ENCODE measurements at places on chromosomes 11 and 22.

- no peak for DNase-seq
Measured at GRCh38 chr11:104339380-104339831, 175.5 kb upstream of the PDGFD start.

- DNase-seq, result no peak
Measured at GRCh38 chr11:19725379-19726079, 12.9 kb downstream of the NAV2 start.

GRCh38 chr11:125454047-125454446 is 42.0 kb downstream of the FEZ1 start:
- no peak for DNase-seq

DNA sequence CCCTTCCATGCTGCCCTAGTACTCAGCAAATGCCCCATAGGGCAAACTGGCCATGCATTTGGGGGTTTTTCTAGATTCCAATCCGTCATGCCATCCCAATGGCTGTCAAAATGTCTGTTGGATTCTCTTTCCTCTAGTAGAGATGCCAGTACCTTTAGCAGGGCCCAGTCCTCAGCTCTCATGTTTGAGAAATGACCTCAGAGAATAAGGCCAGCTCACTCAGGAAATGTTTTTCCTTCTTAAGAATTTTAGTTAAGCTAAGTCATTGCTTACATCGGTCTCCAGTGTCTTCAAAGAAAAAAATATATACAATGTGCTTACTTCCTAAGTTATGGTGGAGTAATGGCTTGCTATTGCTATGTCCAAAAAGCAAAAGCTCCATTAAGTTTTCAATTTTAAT is 14.1 kb upstream of the ALKBH3 start:
- DNase-seq, result no peak

DNA sequence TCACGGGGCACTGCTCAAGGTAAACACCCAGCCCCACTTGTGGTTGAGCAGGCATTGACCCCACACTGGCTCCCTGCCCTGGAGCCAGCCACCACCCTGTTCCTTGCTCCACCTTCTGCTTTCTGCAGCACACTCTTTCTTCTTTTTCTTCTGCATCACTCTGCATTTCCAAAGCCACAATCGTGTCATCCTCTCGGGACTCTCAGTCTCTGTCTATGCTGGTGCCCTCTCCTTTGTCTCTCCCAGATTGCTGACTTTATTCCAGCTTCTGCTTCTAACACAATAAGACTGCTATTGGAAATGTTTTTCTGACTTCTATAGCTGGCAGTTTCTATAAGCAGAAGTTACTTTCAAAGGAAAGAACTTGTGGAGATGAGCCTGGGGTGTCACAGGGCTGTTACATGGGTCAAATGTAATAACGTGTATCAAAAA is 14.4 kb downstream of the GRAP2 start:
- DNase-seq, result no peak

GRCh38 chr11:124769806-124770774 is 8.0 kb upstream of the ESAM start:
- DNase-seq, result no peak

GRCh38 chr11:64369440-64370421 is 10.8 kb downstream of the RPS6KA4 start:
- no peak for DNase-seq

DNA sequence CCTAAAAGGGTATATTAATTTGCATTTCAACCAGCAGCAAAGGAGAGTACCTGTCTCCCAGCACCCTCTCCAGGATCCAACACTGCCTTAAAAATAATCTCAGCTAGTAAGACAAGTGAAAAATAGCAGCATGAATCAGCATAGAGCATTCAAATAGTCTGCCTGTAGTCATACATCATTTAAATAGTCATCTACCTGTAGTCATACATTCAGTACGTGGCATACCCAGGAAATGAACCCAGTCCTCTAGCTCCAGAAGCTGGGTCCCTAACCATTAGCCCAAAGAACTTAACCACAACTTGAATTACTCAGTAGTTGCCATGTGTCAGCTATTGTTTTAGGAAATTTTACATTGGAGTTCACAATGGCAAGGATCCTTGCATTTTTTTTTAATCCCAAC is 9.3 kb downstream of the TENM4 start:
- DNase-seq, result no peak

DNA sequence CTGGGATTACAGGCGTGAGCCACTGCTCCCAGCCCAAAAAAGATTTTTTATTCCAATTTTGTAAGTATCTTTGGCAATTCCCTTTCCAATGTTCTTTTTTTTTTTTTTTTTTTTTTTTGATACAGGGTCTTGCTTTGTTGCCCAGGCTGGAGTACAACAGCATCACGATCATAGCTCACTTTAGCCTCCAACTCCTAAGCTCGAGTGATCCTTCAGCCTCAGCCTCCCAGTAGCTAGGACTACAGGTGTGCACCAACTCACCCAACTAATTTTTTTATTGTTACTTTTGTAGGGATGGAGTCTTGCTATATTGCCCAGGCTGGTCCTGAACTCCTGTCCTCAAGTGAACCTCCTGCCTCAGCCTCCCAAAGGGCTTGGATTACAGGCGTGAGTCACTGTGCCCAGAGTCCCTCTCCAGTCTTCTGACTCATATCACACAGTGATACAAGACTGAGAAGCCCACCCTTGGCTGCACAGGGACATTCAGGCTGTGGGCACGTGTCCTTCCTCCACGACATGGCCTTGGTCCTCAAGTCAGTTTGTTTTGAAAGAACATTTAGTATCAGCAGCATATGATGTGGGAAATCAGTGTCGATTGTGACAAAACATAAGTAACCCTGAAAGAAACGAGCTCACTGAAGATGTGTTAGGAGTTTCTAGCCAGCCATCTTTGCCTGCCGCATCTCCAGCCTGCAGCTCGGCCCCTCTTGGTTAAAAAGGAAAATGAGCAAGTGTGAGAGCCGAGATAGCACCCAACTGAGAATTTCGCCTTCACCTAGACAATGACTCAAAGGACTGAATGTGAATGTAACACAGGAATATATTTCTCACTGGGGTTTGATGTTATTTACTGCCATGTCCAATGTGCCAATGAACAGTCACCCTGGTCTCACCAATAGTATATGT is 175.5 kb downstream of the MN1 start:
- no peak for DNase-seq

DNA sequence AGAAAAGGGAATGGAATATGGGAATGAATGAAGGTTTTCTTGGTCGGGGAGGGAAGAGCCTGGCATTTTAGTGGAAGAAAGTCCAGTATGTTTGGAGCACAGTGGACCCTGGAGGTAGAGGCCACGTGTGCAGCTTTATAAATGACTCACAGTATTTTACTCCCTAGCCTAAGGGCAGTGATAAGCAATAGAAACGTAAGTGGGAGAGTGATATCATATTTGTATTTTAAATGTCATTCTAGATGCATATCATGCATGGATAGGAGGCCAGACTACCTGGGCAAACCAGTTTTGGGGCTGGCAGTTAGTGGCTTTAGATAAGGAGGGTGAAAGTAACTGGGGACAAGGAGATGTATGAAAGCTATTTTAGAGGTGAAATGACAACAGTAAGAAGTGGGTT is 174.1 kb downstream of the ARHGAP42 start:
- DNase-seq, result no peak

DNA sequence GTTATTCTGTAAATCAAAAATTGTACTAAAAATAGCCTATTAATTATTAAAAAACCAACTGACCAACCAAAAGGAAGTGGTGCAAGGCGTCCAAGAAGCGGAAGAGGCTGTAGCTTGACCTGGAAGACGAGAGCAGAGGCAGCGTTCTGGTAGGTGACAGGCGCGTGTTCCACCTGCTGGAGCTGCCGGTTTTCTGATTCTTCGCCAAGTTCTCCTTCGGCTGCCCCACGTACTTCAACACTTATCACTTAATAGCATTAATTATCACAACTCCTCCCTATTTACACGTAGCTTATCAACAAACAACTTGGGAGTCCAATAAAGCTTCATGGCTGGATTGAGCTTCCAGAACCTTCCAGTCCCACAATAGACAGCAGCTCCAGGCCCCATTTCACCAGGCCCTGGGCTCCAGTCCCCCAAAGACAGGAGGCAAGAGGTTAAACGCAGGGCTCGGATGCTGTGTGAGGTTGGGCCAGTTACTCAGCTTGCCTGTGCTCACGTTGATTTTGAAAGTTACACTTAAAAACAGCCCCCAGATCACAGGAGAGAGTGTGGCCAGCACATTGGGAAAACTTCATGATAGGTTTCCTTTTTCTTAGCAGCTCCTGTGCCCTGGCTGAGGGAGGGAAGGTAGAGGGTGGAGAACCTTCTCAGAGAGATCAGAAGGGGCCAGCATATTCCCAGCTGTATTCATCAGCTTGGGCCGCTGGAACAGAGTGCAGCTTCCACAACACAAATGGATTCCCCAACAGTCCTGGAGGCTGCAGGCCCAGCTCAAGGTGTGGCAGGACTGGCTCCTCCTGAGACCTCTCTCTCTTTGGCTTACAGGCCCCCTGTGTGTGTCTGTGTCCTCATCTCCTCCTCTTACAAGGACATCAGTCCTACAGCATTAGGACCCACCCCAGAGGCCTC is 54.2 kb upstream of the FGF3 start:
- no peak for DNase-seq

Measured in stimulated activated CD8-positive, alpha-beta memory T cell treated with anti-CD3 and anti-CD28 coated beads, Interleukin-15, amount 100 ng/mL, for 48 hours (primary cell).